Activated CD8-positive, alpha-beta memory T cell treated with anti-CD3 and anti-CD28 coated beads for 4 hours (primary cell): ENCODE measurements at places on chromosomes 12 and 14.

DNA sequence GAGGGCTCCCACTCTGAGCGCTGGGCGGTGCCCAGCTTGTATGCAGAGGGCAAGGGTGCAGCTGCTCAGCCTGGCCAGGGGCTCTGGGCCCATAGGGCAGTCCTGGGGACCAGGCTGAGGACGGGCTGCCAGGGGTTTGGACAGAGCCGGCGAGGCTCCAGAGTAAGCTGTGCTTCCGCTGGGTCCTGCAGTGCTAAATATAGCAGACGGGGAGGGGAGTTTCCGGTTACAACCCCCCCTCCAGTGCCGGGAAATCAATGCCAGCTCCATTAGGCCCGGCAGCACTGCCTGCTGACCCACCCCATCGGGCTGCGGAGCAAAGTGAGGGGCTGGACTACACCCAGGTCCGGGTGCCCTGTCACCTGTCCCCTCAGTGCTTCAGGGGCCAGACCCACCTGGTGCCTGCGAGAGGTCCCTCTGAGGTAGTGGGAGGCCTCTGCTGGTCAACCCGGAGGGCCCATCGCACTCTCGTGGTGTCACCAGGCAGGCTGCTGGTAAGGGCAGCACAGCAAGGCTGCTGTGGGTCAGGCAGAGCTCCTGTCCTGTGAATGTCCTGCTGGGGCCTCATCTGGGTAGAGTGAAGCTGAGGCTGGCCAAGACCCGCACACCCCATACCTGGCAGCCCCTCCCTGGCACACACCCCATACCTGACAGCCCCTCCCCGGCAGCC, 2.6 kb upstream of the JAG2 start:
- no peak for DNase-seq

DNA sequence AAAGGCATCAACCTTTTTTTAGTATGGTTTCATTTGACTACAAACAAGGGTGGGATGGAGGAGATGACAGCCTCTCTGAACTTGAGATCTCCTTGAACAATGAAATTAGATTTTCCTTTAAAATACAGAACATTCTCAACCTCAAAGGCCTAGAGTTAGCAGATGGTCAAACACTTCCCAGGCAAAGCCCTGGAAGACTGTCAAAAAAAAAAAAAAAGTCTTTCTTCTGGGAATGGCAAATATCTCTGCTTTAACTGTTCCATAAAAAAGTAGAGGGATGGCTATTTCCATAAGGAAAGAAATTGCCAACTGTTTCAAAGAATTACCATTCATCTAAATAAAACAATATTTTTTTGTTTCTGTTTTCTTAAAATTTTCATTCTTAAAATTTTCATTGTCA, 870.8 kb downstream of the GALC start:
- DNase-seq, result no peak

DNA sequence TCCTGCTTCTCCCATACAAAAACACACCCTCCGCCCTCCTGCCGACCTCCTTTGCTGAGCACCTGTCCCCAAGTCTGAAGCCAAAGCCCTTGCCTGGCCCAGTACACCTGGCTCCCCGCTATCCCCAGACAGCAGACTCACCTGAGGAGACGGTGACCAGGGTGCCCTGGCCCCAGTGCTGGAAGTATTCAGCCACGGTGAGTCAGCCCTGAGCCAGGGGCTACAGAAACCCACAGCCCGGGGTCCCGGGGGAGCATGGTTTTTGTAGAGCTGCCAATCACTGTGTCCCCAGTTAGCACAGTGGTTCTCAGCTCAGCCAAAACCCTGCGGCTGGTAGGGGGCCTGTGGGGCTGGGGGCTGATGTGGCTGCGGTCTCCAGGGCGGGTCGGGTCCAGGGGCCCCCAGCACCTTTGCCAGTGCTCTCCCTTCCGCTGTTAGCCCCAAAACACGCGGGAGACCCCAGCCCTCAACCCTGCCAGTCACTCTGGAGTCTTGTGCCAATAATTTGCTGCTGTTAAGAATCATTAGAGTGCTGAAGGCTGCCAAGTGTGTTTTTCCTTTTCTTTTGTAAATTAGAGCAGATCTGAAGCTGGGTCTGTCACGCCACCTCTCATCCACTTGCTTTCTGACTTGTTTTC, 339.0 kb downstream of the TMEM121 start:
- DNase-seq, result no peak

- no peak for DNase-seq
Measured at GRCh38 chr12:103909811-103910210, 20.4 kb upstream of the HSP90B1 start.

DNA sequence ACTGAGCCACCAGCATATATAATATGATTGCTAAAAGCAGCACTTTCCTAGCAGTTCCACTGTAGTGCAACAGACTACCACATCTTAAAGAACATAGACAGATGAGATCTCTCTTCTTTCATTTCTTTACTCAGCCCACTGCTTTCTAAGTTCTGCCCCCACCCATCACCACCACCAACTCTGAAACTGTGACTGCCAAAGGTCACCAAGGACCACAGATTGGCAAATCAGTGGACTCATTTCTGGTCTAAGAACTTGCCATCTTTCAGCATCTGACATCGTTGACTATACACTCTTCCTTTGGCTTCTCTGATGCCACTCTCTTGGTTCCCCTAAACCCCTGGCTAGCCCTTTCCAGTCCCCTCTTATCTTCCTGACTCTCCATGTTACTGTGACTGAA, 38.4 kb downstream of the IFNG start:
- no peak for DNase-seq

DNA sequence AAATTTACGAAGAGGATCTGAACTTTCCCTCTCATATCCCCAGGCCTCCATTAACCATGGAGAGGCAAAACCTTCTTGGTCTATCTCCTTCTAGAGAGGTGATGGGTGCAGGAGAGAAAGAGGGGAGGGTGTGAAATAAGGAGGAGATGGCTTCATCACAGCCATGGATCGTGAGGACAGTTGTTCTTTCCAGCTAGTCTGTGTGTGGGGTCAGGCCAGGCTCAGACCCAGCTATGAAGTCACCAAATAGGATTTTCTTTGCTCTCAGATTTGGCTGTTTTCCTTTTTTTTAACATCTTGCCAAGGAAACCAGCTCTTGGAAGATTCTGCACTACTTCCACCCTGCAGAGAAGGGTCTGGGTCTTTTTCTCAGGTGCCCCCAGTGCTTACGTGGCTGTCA, 64.9 kb upstream of the FAM181A start:
- DNase-seq, result no peak

DNA sequence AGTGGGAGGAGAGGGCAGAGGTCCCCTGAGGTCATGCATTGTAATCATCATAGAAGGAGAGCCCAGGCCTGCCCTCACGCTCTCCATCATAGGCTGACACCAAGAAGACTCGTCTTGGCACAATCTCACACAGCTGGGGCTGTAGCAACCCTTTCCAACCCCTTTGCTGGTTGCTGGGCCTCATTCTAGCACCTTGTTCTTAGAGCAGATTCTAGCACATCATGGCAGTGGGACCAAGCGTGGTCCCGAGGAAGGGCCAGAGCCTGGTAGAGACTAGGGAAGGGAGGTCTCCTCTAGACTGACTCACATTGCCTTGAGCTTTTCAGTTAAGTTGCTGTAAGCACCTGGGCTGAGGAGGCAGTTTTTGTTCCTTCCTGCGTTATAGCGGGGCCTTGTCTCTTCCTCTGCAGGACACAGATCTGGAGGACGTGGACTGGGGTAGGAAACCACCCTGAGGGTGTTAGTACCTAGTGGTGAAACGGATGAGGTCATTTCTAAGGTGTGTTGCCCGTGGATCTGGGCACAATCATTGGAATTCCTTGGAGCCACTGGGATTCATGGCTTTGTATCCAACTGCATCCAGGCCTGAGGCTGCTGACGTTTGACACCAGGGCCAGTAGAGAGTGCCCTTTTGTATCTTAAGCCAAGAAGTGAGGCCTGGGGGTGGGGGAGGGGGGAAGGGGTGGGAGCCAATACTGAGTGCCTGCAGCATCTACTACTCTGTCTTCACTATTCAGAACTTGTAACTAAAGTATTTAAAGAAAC, 19.9 kb downstream of the RPS6KL1 start:
- DNase-seq, result no peak

DNA sequence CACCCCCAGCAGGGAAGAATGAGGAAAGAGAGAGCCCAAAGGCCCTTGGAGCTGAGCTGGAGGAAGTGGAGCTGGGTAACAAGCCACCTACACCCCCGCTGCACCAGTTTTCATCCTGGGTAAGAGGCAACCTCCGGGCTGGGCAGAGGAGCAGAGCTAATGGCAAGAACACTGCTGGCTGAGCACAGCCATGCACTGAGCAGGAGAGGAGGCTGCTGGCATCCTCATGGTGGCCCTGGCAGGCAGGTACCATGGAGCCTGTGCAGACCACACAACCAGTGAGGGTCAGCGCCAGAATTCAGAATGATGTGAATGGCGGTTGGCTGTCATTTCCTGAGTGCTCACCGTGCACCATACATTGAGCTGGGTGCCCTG, 29.7 kb downstream of the PLEKHH1 start:
- no peak for DNase-seq

DNA sequence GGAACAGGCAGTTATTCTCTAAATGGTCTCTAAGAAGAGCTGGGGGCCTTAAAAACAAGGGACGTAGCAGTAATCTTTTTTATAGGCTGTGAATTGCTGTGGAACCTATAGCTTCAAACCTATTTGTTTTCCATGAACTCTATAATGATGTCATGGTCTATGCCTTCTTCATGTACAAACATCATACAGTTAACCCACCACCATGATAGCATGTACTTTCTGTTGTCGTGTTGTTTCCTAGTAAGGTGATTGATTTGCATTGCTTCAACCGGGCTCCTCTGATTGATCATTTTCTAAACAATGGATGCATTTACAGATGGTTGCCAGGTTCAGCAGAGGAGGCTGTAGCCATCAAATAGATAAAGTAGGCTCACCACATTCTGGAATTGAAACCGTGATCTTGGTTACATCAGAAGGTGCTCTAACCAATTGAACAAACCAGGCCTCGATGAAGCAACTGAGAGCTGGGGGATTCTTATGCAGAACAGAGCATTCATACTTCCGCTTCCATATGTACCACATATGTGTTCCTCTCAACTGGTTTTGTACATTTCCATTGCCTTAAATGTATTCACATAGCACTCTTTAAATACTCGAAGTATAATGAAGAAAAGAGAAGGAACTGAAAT, 25.6 kb upstream of the PCNX1 start:
- no peak for DNase-seq

- no peak for DNase-seq
Measured at GRCh38 chr12:58925111-58925611, 4.9 kb upstream of the LRIG3 start.

- DNase-seq, result no peak
Measured at GRCh38 chr12:53829130-53829819, 77.5 kb upstream of the CISTR start.

DNA sequence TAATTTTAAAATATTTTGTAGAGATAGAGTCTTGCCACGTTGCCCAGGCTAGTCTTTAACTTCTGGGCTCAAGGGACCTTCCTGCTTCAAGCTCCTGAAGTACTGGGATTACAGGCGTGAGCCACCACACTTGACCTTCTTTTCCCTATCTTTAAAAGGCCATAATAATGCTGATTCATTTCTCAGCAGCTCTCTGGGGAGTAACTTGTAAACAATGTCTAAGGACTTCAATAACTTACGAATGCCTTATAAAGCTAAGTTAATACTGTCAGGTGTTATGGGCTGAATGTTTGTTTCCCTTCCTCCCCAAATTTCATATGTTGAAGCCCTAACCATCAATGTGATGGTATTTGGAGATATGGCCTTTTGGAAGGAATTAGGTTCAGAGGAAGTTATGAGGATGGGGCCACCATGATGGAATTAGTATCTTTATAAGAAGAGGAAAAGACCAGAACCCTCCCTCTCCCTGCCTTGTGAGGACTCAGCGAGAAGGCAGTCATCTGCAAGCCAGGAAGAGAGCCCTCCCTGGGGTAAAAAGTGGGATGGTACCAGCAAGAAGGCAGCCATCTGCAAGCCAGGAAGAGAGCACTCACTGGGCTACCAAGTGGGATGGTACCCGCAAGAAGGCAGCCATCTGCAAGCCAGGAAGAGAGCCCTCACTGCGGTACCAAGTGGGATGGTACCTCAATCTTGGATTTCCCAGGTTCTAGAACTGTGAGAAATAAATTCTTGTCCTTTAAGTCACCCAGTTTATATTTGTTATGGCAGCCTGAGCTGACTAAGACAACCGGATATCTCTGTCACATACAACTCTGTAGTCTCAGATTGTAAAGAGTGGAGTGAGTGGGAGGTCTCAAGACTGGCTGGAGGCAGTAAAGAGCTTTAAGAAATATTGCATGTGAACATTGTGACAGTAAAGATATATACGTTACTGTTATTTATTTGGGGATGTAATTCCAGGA, 16.3 kb upstream of the YBX3 start:
- DNase-seq, result no peak

GRCh38 chr14:105084741-105085571, 19.7 kb upstream of the GPR132 start:
- no peak for DNase-seq

DNA sequence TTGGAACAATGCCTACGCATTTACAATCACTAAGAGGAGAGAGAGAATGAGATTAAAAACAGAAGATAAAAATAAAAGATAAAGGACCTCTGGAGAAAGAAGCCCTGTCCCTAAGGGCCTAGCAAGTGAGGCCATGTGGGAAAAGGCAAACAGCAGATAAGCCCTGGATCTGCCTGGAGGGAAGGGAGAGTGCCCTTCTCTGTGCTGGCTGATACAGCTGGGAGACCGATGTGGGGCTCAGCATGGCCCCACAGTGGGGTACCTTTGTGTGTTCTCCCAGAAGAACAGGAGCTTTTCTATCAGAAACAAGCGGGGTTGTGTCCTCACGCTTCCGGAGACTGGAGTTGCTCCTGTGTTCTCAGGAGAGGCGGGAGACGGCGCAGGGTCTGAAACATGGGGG, 59.9 kb downstream of the TMCC3 start:
- DNase-seq, result no peak

- DNase-seq, result no peak
Measured at GRCh38 chr12:50529345-50529744, 24.6 kb downstream of the DIP2B start.

DNA sequence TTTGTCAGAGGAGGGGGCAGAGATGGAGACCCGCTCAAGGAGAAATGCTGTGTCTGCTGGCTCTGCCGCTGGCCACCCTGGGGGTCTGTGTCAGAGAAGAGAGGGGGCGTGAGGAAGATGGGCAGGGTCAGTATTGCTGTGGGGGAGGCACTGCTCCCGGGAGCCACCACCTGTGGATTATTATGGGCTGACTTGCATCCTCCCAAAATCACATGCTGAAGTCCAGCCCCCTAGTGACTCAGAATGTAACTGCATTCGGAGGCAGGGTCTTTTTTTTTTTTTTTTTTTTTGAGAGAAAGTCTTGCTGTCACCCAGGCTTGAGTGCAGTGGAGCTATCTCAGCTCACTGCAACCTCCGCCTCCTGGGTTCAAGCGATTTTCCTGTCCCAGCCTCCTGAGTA, 12.3 kb downstream of the ABCD4 start:
- DNase-seq, result no peak

GRCh38 chr14:76936483-76936882, 92.0 kb downstream of the IRF2BPL start:
- no peak for DNase-seq

GRCh38 chr14:54806616-54807015, 96.0 kb downstream of the GCH1 start:
- DNase-seq, result no peak

DNA sequence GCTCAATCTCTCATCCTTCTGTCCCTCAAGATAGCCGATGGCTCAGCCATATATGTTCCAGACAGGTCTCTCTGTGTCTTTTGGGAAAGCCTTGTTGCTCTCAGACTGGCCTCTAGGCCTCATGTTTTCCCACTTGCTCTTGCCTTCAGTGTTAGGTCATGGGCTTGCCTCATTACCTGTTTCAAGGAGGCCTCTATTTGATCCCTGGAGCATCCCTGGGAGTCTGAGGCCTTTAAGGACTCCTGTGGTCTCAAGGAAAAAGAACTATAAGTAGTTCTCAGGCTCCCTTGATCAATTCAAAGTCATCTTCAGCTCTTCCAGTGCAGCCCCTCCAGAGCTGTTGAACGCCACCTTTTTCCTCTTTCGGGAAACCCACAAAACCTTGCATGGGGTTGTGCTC, 47.9 kb downstream of the NTF3 start:
- DNase-seq, result no peak
